ENCODE measurements at places on chromosomes 5 and 9. TPM values are rescaled to one million over a fixed set of nuclear protein-coding genes. Genes with fewer than 3 reads are reported as not detected.

Gene SPATA31D3
- total RNA-seq = not detected

Gene PCDHGB4
- 27.3 TPM for total RNA-seq

Gene CHSY3
- total RNA-seq = 43.7 TPM

Gene ORM2
- total RNA-seq = not detected

All from smooth muscle cell of the umbilical artery (primary cell).